HFFc6 (cell line): ENCODE measurements at places on chromosomes 13 and 19. TPM values are rescaled to one million over a fixed set of nuclear protein-coding genes. Genes with fewer than 3 reads are reported as not detected.

Gene BORA
- 4.7 to 7.4 TPM (median 7.3 TPM) in 3 replicates for total RNA-seq

Gene FAM216B
- not detected in 2 replicates for total RNA-seq

Gene LILRB5
- total RNA-seq = not detected in 3 replicates

Gene POSTN
- total RNA-seq = 20.5 and 211 TPM in 2 replicates

Gene B9D2
- 4.5 to 6.8 TPM (median 6.3 TPM) in 3 replicates for total RNA-seq

Gene PSG11
- 0.17 to 0.71 TPM in 2 of 3 replicates, not detected in the other for total RNA-seq

Gene RBM42
- 118 to 136 TPM (median 129 TPM) in 3 replicates for total RNA-seq

Gene IL12RB1
- not detected in 2 replicates for total RNA-seq

Gene IL17D
- 0.65 to 0.80 TPM (median 0.75 TPM) in 3 replicates for total RNA-seq

Gene TMEM86B
- 1.9 to 2.7 TPM (median 2.0 TPM) in 3 replicates for total RNA-seq

Gene LILRA1
- total RNA-seq = not detected in 3 replicates

Gene LINGO3
- not detected in 2 replicates for total RNA-seq

Gene PLPPR3
- total RNA-seq = not detected in 3 replicates

Gene PLA2G4C
- total RNA-seq = 5.3 and 6.8 TPM in 2 replicates

Gene CAPN12
- 0.17 TPM in 1 of 3 replicates, not detected in the others for total RNA-seq

Gene MTIF3
- 34.1 to 42.7 TPM (median 34.7 TPM) in 3 replicates for total RNA-seq

Gene KCNC3
- total RNA-seq = not detected in 3 replicates

Gene SF3A2
- total RNA-seq = 42.3 to 54.9 TPM (median 52.5 TPM) in 3 replicates

Gene FBXO17
- 19.0 and 21.5 TPM in 2 replicates for total RNA-seq

Gene FPR1
- total RNA-seq = 0.11 TPM in 1 of 3 replicates, not detected in the others

Gene ZNF772
- total RNA-seq = 2.7 to 4.9 TPM (median 2.9 TPM) in 3 replicates

Gene PRR19
- total RNA-seq = 0.85 and 1.1 TPM in 2 replicates

Gene ZNF613
- 3.3 to 5.4 TPM (median 4.8 TPM) in 3 replicates for total RNA-seq

Gene FLT3LG
- 6.1 to 12.5 TPM (median 6.2 TPM) in 3 replicates for total RNA-seq

Gene FLT1
- 80.5 and 112 TPM in 2 replicates for total RNA-seq

Gene SLC7A9
- not detected in 3 replicates for total RNA-seq

Gene PPM1N
- total RNA-seq = 0.80 to 1.2 TPM (median 1.0 TPM) in 3 replicates

Gene SLC1A6
- total RNA-seq = not detected in 3 replicates

Gene CD70
- total RNA-seq = not detected in 3 replicates

Gene SIGLEC5
- not detected in 3 replicates for total RNA-seq

Gene CATSPERD
- total RNA-seq = not detected in 3 replicates

Gene C19orf38
- total RNA-seq = 0.34 TPM in 1 of 2 replicates, not detected in the other

Gene CTXN1
- total RNA-seq = 5.2 and 13.8 TPM in 2 replicates

Gene ZNF724
- total RNA-seq = 3.6 to 5.8 TPM (median 4.6 TPM) in 3 replicates

Gene MATK
- not detected in 2 replicates for total RNA-seq

Gene CYP2A6
- total RNA-seq = not detected in 3 replicates

Gene FUT1
- 0.05 to 0.08 TPM (median 0.07 TPM) in 3 replicates for total RNA-seq

Gene APOC4
- not detected in 3 replicates for total RNA-seq

Gene LRRC63
- not detected in 2 replicates for total RNA-seq
